ENCODE measurements at places on chromosomes 3 and 15.
A peak's percentile ranks its signal among the peaks of the same experiment; 100 is the strongest.

DNA sequence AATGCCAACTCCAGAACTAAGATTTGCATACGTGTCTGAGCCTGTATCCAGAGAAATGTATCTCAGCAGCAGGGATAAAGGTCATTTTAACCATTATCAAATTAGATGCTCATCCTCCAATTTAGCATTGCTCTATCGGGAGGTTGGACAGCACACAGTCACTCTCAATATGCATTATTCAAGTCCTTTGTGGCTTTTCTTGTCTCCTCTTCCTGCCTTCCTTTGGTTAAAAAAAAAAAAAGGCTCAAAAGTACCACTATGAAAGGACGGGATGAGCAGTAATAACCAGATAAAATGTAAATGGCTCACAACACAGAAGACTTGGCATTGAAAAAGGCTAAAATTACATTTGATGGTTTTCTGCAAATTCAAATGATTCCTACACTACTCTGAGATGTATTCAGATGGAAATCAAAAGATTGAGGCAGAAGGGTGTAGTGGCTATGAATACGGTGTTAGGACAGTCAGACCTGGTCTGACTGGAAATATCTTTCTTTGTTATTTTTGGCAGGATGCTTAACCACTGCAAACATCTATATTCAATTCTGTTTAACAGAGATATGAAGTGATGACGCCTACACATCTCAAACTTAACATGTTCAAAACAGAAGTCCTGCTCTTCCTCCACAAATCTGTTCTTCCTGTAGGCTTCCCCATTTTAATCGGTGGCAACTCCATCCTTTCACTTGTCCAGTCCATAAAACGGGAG, 109.6 kb downstream of the ADAMTS9 start:
- DNase-seq: no peak

GRCh38 chr3:110291886-110292501, 779.6 kb upstream of the NECTIN3 start:
- no peak for DNase-seq

- DNase-seq: no peak
These were observed 88.0 kb downstream of the PEX5L start for GRCh38 chr3:179948740-179949139.

DNA sequence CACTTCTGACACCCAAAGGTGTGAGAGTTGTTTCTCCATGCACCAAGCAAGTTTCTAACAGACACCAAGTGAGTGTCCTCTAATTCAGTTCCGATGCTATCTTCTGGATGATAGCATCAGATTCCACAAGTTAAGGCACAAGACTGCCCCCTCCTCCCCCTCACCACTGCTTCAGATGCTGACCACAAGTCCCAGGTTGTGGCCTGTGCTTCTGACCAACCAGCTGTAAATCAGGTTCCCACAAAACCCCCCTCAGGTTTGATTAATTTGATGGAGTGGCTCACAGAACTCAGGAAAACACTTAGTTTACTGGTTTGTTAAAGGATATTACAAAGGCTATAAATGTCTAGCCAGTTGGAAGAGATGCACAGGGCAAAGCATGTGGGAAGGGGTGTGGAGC, 7.0 kb upstream of the PLA1A start:
- no peak for DNase-seq

DNA sequence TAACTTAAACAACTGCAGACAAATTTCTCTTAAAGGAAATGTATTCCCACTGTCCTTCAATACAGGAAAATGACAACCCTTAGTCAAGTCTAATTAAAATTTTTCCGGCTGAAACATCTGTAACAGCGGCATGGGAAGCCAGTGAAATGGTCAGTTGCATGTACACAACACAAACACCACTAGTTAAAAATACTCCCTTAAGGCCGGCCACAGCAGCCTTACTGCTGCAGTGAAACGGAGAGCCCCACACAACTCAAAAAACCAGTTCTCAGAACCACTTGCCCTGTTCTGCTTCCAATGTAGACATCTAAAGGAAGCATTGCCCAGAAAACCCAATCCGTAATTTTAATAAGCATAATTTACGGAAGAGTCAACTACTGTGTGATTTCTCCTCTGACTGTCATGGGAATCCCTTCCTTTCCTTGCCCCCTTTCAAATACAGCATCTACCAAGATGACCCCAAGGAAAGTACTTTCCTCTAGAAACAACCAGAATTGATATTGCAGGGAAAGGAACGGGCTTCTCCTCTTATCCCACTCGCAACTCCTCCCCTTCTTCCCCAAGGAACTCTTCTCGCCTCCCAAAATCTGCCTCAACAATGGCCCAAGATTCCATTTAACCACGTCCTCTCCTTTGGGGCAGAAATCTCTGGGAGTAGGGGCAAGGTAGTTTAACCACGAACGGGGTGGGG, 1.6 kb downstream of the FBN1 start:
- DNase-seq: no peak

DNA sequence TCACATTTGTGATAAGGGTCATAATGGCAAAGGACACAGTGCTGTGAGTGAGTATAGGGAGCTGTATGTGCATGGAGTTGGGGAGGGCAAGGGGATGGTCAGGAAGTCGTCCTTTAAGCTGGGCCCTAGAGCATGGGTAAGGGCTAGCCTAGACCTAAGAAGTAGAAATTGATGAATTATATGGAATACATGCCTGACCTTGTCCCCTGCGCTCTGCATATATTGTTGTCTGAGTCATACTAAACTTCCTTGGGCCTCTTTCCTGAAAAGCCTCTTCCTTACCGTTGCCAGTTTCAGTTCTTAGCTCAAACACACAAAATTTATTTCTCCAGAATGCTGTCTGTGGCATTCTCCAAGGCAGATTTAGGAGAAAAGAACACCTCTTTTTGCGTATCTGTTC, 4.6 kb downstream of the SNRK start:
- no peak for DNase-seq

DNA sequence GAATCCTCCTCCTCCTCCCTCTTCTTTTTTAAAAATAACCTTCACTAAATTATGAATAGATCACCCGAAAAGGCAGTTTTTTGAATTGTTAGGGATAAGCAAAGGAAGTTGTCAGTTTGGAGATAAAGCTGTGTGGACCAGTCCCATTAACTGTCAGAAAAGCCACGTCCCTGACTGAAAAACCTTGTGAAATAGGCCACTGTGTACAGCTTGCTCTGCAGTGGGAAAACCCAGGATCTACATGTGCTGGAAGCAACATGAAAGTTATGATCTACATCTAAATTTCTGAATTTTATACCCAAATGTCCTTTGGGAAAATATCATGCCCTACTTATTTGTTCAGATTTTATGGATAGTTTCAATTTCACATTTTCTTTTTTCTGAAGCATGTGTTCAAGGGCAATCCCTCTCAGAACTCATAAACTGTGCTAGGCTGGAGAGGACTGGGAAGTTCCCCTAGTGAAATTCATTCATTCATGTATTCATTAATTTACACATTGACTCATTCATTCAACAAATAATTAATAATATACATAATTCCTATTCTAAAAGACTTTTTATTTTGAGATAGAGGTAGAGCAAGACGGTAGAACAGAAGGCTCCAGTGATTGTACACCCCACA, 149.5 kb downstream of the SLC9A9 start:
- no peak for DNase-seq

- no peak for DNase-seq
These were observed 30.5 kb upstream of the NR1I2 start for GRCh38 chr3:119751423-119751822.

- no peak for DNase-seq
These were observed 963.4 kb downstream of the ROBO1 start for GRCh38 chr3:78804251-78805037.

DNA sequence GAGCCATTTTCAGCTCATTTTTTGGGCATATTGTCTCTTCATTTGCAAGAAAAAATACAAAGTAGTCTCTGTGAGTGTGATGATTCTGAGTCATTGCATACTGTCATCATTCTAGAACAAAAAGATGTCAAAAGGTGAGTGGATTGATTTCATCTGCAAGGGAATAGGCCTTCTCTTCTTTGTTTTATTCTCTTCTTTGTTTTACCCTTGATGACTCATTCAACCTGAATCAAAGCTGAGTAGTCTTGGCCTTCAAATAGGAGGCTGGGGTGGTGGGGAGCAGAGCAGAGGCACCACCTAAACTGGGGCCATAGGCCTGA, 25.4 kb downstream of the CYP19A1 start:
- DNase-seq: no peak

DNA sequence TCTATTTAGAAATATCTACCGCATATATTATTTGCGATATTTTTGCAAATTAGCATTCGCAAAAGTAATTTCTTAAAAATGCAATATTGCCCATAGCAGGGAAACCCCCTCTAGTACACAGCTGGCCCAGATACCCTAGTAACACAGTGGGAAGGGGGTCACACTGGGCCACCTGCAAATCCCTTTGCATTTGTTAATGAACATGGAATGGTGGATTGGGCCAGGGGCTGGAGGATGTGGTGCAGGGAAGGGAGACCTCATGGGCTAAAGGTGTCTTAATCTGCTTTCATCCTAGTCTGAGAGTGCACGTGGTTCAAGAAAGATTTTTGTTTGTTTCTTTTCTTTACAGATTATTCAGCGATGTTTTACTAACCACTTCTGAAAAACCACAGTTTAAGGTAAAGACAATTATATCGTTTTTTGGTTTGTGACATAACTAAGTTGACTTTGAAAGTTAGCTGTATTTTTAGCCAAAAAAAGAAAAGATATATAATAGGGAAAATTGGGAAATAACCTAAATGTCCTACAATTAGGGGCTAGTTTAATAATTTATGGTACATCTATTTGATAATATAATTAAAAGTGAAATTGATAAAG, 30.0 kb downstream of the PDHB start:
- DNase-seq: no peak

GRCh38 chr15:101369676-101370075, 74.6 kb upstream of the SNRPA1 start:
- DNase-seq: no peak

- DNase-seq: no peak
These were observed 66.3 kb downstream of the FHIT start for GRCh38 chr3:61184956-61185355.

GRCh38 chr3:62287392-62287927, 85.9 kb downstream of the FEZF2 start:
- no peak for DNase-seq

DNA sequence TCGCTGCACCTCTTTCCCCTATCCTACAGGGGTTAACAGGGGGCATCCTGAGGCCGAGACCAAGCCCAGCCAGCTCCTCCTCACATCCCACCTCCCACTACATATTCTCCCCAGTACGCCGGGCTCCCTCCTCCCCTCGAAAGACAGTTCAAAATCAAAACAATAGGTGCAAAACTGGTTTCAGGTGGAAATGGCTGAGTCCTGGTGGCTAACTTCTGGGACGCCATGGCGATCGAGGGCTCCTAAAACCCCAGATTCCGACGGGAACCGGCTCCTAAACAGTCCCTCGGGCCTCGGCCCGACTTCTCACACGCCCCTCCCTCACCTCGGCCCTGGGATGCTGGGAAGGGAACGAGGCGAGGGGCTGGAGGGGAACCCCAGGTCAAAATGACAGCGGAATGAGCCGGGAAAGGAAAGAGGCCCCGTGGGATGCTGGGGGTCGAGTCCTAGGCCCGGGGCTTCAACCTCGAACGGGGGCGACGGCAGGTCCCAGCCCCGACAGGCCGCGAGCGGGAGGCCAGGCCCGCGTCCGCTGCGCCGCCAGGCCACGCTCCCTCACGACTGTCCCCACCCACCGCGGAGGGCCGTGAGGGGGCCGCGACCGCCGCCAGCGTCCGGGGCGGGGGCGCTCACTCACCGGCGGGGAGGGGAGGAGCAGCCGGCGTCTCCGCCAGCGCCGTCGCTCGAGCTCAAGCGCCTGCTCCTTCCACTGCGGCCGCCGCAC, 492 bp downstream of the TMCC1 start:
- peak; percentile 4 for DNase-seq

GRCh38 chr3:70358978-70359580, 46.6 kb upstream of the MDFIC2 start:
- no peak for DNase-seq

DNA sequence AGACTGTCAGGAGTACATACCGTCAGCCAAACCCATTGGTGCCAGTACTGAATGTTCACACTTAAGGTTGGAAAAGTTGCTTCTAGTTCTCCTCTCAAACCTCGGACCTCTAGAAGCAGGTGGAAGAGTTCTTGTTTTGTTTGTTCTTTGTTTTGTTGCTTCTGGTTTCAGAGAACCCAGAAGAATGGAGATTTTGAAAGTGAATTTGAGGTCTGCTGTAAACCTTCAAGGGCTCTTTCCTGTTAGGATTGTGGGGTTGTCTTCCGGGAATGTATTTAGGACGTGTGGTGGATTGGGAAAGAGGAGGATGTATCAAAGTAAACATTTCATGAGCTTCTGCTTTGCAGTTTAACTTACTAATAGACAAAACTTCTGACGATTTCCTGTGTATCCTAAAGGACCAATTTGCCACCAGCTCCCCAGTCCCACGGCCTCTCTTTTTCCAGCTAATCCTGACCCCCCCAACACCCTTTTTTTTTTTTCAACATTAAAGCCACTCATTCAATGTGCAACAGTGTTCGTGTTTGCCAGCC, 50.3 kb downstream of the FILIP1L start:
- no peak for DNase-seq

DNA sequence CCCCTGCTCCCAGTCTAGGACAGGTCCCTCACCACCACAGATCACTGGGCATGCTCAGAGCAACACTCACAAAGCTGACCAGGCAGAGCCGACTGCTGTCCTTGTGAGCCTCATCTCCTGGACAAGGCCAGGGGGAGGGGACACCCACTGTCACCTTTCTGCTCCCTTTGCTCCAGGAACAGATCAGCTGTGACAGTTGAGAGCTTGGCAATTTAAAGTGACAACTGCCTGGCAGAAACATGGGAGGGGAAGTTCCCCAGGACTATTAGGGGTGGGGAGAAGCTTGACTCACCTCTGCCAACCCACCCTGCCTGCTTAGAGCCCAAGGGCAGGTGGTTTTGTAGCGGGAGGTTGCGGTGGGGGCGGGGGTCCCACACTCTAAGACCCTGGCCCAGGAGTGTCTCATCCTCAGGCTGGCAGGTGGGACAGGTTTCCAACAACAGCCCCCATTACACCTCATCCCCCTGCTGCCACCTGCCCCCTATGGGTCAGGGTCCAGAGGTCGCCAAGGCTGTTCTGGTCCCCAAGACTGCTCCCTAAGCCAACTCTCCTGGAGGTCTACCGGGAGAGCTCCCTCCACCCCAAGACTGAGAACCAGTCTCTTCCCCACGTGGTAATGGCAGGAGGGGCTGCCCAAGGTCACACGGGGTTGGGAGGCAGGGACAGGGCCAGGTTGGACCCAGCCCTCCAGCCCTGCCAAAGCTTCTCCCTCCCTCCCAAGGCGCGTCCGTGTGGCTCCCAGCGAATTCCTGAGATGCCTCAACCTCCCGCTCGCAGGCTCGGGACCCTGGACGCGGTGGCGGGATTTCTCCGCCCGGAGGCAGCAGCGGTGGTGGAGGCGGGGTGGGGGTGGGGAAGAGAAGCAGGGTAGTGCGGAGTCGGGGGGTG, 80.4 kb downstream of the IQSEC1 start:
- DNase-seq: no peak

- DNase-seq: no peak
These were observed 46.7 kb upstream of the POLG start for GRCh38 chr15:89381331-89381730.

GRCh38 chr3:126287536-126288241, 69.5 kb downstream of the KLF15 start:
- DNase-seq: no peak

DNA sequence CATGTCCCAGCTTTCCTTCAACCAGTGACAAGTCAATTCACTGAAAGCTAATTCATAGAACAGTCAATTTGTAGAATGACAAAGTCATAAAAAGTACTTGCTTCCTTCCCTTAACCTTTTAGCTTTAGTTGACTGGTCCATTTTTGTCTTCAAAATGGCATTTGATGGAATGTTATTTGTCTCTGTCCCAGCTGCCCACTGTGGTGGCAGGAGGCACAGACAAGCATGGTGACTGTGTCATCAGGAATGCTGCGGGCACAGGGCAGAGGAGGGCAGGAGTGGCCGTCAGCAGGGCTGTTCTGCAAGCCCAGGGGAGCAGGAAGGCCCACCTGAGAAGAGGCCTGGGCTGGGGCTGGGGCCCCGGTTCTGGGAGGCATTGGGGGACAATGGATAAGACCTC, 10.0 kb downstream of the IQSEC1 start:
- no peak for DNase-seq

Measured in stimulated activated CD4-positive, alpha-beta T cell treated with anti-CD3 and anti-CD28 coated beads, Interleukin-1b, Interleukin-23, amount 100 ng/mL, for 24 hours (primary cell).